CD4-positive, alpha-beta T cell treated with Interleukin-21 for 1 hour (primary cell): ENCODE measurements at places on chromosomes 5 and 9.

- no peak for DNase-seq
These were observed 571.9 kb upstream of the FTMT start for GRCh38 chr5:121279801-121280200.

- DNase-seq: no peak
These were observed 33.3 kb downstream of the GAPT start for GRCh38 chr5:58524571-58524970.

DNA sequence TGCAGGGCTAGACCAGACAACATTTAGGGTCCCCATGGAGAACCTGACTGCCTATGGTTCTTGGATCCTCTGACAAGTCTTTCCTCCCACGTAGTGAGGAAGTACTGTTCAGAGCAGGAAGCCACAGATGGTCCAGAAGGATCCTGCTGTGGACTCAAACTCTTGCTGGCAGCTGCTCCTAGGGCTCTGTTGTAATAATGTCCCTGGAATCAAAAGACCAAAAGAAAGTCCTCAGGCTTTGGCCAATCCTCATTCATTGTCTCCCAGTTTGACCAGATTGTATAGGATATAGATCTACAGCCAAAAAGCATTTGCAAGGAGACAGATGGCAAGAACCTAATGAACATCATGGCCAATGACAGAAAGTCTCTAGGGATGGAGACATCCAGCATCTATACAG is 53.9 kb downstream of the SEMA6A start:
- no peak for DNase-seq

- DNase-seq: no peak
These were observed 3.2 kb upstream of the FBXO4 start for GRCh38 chr5:41921874-41922273.

DNA sequence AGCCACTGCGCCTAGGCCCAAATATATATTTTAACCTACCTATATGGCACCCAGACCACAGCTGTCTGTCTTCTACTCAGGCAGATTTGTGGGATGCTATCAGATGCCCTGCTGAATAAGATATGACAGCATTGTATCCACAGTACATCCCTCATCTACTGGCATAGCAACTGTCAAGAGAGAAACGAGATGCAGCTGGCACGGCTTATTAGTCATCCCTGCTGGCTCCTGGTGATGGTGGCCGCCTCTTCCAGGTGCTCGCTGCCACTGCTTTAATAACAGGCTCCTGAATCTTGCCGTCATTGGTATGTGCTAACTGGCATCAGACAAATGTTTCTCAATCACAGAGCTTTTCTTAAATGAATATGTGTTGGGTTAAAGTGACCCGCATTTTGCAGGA is 34.0 kb downstream of the B4GALT1 start:
- DNase-seq: no peak

DNA sequence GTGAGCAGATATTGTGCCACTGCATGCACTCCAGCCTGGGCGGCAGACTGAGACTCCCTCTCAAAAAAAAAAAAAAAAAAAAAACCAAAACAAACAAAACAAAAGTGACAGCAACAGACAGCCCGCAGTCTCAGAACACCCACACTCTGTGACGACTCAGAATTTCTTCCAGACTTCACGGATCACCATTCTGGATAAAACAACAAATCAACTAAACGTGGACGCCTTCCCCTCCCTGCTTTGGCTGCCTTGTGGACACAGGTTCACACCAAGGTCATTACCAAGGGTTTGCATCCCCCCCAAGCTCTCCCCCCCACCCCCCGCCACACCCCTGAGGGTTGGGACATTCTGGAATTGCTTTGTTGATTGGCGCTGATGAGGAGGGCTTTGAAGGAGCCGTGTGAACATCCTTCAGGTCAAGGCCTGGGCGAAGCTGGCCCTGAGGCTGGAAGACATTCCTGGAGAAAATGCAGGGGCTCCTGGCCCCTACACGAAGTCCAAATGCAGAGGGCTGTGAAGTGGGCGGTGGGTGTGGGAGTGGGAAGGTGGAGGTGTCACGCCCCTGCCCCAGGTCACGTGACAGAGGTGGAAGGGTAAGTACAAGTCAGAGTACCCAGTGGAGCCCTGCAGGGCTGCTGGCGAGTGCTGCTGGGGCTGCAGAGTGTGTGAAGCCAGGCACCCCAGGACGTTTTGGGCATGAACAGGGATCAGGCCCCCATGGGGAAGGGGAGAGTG is 10.1 kb downstream of the LCN10 start:
- no peak for DNase-seq

- no peak for DNase-seq
These were observed 2.2 kb downstream of the COL23A1 start for GRCh38 chr5:178587763-178588611.

- no peak for DNase-seq
These were observed 59.3 kb downstream of the TRIO start for GRCh38 chr5:14202462-14202861.

DNA sequence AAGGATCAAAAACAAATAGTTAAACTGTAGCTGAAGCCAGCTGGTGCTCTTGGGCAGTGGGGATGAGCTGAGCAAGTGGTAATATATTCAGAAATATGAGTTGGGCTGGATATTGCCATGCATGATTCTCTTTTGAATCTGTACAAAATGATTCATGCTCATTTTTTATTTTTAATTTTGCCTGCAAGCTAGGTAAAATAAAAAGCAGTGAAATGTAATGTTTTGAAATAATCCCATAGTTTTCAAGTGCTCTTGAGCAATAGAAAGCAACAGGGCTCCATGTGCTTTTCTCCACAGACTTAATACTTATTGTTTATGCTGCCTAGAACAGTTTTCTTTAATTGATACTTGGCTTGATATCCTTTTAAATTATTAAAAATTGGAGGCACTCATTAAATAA is 489.3 kb downstream of the TLE4 start:
- DNase-seq: no peak
